ENCODE measurements at places on chromosomes 6 and 20.
A peak's percentile ranks its signal among the peaks of the same experiment; 100 is the strongest.

DNA sequence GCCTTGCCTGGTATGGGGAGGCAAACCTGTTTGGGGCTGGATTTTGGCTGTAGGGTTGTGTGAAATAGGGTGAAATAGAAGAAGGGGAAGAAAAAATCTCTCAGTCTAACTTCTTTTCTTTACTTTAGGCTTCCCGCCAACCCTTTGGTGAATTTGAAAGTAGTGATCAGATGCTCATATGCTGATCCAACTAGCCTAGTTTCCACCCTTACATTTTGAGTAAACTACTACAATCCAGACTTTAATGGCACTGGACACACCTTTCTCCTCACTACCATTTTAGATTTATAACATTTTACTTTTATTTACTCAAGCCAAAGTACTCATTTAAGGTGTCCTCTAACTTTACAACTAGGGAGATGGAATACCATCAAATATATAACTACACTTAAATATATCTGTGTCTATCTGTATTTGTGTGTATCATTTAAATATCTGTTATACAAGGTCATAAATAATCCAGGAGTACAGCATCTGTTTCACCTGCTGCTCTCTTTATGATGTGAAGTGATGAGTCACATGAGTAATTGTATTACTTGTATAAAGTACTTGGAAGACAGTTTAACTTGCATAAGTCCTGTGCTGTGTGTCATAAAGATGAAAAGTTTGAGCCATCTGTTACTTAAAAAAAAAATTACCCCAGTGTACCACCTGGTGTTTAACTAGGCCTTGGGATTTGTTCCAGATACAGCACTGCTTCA lies 172.1 kb downstream of the CDKAL1 start:
- DNase-seq: no peak

DNA sequence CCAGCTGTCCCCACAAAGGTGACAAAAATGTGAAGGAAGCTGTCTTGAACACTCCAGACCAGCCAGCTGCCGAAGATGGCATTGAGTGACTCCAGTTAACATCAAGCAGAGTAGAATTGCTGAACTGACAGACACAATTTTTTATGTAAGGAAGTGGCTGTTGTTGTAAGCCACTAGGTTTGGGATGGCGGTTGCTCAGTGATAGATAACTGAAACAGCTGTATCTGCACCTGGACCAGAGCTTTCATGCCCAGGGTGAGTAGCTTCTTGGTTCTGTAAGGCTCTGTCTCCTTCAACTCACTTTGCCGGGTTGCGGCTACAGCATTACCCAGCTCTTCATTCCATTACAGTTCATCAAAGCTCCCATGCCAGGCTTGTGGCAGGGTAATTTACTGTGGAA lies 49.7 kb upstream of the DDR1 start:
- no peak for DNase-seq

GRCh38 chr6:6926856-6927255 lies 180.9 kb upstream of the RREB1 start:
- no peak for DNase-seq

- DNase-seq: peak; percentile 93
Observed at GRCh38 chr6:11653028-11653583, 115.6 kb downstream of the TMEM170B start.

DNA sequence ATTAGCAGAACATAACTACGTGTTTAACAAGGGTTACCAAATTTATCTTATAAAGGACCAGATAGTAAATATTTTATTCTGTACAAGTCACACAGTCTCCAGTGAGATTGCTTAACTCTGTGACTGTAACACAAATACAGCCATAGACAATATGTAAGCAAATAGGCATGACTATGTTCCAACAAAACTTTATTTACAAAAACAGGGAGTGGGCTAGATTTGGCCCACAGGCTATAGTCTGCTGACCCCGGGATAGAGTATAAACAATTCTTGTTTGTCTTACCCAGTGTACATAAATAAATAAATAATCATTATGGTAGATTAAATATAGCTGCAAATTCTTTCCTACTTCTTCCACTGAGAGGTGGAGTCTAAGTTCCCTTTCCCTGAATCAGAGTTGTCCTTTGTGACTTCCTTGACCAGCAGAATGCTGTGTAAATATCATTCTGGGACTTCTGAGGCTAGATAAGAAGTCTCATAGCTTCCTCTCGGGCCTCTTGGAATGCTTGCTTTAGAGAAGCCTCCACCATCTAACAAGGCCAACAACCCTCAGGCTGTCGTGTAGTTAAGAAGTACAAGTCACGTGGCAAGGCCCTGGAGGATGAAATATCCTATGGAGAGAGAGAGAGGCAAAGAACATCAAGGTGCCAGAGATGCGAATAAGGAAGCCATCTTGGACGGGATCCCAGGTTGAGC lies 59.1 kb upstream of the TMEM244 start:
- peak; percentile 34 for DNase-seq

DNA sequence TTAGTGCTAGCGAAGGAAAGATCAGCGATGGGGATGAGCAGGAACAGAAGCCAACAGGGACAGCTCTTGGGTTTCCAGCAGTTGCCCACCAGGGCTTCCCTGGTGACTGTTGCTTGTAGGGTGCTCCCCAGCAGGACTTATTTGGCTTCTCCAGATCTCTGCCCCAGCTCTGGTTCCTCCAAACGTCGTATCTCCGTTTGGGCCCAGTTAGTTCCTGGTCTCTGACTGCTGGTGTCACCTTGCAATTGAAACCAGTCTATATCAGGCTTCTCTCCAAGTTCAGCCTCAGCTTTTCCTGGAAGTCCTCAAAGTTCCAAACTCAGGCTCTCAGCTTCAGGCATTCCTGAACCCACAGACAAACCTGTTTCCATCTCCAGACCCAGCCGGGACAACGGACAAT lies 70.8 kb upstream of the NXT1 start:
- DNase-seq: no peak

All from non-pigmented ciliary epithelial cell (primary cell).